ENCODE measurements at places on chromosomes 3 and 15. TPM values are rescaled to one million over a fixed set of nuclear protein-coding genes. Genes with fewer than 3 reads are reported as not detected.
A peak's percentile ranks its signal among the peaks of the same experiment; 100 is the strongest.

The CPNE4 gene
- total RNA-seq: 4.9 TPM

The FAM81A gene
- 0.14 TPM for total RNA-seq

The ZNF80 gene
- total RNA-seq: not detected

The SEMA3B gene
- total RNA-seq: 53.6 TPM

The RFX7 gene
- 7.0 TPM for total RNA-seq

The HHATL gene
- not detected for total RNA-seq

The CFAP20DC gene
- not detected for total RNA-seq

DNA sequence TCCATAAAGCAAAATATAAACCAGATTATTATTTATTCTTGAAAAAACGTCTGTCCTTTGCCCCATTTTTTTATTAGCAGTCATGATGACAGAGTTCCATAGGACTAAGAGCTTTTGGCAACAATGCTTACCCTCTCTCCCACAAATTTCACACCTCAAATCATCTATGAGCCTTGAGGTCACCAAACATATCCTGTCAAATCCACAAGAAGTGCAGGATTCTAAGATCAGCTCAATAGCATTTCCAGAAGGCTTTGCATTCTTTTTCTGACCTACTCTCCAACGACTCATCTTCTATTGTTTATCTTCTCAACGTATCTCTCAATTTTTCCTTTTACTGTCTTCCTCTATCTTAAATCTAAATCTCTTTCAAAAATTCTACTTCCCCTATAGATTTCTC, 619.1 kb upstream of the BCHE start:
- DNase-seq: no peak

DNA sequence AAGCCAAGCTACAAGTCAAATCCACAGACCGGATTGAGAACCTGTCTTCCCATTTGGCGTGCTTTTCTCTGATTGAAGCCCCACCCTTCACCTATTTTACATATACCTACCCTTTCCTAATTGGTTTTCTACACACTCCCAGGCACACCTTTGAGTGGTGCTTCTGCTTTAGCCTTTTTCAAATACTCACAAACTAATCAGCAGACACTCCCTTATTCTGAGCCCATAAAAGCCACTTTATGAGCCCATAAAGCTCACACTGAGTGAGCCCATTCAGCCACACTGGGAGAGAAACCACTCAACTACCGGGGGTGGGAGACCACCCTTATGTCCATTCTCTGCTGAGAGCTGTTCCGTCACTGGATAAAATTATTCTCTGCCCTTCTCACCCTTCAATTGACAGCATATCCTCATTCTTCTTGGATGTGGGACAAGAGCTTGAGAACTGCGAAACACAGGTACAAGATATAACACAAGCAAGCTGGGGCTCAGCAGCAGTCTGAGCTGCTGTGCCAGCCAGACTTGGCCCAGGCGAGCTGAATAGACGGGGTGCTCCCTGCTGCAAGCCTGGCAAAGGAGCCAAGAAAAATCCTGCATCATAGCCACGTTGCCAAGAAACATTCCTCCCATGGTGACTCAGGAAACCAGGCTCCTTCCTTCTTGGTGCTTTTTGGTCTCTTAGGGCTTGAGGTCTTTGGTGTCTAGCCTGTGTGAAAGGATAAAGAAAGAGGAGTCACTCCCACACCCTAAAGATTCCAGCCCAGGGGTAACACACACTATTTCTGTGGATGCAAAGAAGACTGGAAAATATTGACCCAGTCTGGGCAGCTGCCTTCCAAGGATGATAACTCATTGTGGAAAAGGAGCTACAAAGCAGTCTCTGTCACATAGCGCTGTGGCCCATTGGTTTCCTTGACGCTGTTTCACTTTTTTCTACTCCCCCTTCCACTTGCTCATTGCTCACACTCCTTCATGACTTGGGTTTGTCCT, 609.7 kb downstream of the MCTP2 start:
- peak; percentile 21 for DNase-seq

GRCh38 chr3:171658841-171659240, 151.4 kb downstream of the PLD1 start:
- no peak for DNase-seq

GRCh38 chr3:3551981-3552380, 247.2 kb upstream of the LRRN1 start:
- no peak for DNase-seq

GRCh38 chr3:16897254-16897926, 12.6 kb downstream of the PLCL2 start:
- DNase-seq: no peak

DNA sequence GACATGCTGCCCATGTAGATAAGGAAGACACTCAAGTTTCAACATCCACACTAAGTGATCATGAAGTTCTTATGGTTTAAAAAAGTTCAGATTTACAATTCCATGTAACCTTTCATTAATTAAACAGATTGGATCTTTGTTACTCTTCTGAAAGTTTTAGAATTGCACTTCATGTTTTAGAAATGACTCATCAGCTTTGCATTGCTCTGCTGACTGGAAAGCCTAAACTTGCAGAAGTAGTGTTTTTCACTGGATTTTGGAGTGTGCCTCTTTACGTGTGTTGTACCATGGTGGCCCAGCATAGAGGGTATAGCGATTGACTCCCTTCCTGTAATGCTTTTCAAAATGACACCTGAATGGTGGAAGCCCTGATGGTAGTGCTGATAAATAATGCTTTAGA, 157.9 kb downstream of the BBX start:
- no peak for DNase-seq

DNA sequence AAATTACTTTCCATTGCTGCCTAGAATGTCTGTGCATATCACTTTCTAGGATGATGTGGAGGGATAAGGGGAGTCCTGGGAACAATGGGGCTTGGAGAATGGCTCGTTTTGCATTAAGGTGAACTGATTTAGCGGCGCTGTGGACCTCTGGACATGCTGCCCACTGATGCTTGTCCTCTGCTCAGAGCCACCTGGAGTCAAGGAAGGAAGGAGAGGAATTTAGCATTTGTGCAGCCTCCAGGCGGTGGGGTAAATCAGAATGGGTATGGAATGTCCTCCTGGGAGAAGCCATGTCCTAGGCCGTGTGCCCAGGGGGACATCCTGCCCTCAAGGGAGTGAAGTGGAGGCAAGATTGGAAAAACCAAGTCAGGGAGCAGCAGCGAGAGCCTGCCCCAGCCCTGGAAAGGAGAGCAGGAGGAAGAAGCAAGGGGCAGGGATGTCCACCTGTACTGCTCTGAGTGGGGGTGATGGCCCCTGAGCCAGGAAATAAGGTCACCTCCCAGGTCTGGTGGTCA, 37.8 kb downstream of the KY start:
- DNase-seq: no peak

GRCh38 chr15:34987609-34988026, 469 bp downstream of the ZNF770 start:
- no peak for DNase-seq

- no peak for DNase-seq
Observed at GRCh38 chr3:128803307-128803706, 76.1 kb upstream of the ACAD9 start.

DNA sequence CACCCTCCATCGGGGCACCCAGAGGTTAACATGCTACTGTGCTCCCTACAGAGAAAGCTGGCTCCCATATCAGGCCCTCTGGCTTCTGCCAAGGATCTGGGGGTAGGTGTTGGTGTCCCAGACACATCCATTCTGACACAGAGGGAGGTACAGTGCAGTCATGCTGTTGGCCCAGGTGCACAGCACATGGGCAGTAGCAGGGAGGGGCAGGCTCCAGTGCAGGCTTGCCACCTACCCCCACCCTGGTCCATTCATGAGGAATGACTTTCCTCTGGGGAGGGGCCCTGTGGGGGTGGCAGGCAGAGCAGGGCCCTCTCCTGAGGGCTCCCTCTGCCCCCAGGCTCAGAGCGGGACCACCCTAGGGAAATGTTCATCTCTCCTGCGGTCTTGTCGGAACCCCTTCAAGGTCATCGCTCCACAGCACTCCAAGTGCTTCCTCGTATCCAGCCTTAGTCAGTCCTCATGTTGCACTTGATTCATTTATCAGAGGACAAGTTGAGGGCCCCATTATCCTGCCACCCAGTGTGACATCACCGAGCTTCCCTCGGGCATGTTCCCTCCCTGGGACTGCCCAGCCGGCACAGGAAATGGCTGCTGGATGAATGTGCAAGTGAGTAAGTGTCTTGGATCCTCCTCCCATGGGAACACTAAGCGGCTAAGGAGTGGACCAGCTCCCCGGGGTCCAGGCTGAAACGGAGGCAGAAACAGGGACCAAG, 10.0 kb downstream of the DUSP7 start:
- peak; percentile 78 for DNase-seq

- no peak for DNase-seq
Observed at GRCh38 chr3:149736175-149736952, 15.9 kb downstream of the COMMD2 start.

GRCh38 chr15:73696641-73697001, 12.4 kb downstream of the CD276 start:
- DNase-seq: no peak

- no peak for DNase-seq
Observed at GRCh38 chr3:127455541-127456450, 134.7 kb downstream of the TPRA1 start.

GRCh38 chr15:89198934-89199333, 22.4 kb downstream of the RLBP1 start:
- no peak for DNase-seq

DNA sequence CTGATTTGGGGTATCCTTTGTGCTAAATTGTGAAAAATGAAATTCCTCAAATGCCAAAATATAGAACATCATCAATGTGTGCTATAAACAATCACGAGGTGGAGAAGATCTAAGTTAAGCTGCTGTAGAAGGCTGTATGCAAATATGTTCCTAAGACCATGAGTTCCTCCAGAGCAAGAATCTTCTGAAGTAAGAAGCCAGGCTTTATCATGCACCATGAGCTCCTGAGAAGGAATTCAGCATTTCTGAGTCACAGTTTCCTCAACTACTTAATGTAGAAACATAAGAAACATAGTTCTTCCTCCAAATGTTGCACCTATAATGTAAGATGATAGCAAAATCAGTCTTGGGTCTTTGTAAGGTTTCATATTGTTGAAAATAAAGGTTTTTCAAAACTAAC, 241.7 kb upstream of the MDFIC2 start:
- DNase-seq: no peak

DNA sequence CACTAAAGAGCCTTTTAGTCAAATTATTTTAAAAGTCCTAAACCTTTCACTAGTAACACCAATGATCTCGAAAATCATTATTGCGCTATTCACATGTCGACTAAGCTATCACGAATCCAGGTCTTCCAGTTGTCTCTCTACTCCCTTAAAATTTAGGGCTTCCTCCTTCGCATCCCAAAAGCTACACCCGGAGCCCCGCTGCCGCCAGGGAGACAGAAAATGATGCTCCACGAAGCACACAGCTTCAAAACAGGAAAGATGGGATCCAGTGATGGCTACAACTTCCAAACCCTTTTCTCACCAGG, 253 bp downstream of the IFT80 start:
- DNase-seq: no peak

GRCh38 chr3:38009807-38010591, 19.4 kb downstream of the VILL start:
- DNase-seq: no peak

- DNase-seq: no peak
Observed at GRCh38 chr3:61610316-61610715, 48.9 kb downstream of the PTPRG start.

GRCh38 chr15:98769867-98770266, 121.5 kb downstream of the IGF1R start:
- DNase-seq: no peak

DNA sequence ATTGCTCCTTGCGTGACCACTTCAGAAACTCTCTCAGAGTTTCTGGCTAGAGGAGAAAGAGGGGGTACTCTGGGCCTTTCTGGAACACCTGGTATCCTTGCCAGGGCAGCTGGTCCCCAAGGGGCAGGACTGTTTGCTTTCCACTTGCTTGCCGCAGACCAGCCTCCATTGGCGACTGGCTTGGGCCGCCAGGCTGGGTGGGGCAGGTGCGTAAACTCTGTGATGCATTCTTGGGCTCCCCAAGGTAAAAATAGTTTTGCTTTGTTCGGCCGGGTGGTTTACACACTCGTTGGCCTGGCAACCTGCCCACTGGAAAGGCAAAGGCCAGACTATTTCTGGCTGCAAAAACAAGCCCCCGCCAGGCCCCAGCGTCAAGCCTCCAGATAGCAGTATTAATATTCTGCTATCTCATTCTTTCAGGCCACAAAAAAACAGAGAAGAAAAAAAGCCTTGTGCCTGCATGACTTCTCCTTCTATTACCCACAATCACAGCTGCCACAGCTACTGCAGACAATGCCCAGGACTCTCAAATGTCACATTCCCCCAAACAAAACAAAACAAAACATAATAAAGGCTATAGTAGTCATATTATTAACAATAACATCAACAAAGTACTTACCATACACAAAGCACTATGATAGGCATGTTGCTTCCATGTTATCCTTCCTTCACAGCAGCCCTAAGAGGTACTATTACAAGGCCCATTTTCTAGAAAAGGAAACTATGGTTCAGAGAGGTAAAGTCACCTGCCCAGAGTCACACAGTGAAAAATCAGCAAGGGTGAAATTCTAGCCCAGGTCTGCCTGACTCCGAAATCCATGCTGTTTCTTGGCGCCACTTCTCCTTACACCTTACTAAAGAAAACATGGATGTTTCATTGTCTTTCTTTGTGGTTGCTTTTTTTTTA, 14.0 kb upstream of the SSUH2 start:
- DNase-seq: peak; percentile 86

DNA sequence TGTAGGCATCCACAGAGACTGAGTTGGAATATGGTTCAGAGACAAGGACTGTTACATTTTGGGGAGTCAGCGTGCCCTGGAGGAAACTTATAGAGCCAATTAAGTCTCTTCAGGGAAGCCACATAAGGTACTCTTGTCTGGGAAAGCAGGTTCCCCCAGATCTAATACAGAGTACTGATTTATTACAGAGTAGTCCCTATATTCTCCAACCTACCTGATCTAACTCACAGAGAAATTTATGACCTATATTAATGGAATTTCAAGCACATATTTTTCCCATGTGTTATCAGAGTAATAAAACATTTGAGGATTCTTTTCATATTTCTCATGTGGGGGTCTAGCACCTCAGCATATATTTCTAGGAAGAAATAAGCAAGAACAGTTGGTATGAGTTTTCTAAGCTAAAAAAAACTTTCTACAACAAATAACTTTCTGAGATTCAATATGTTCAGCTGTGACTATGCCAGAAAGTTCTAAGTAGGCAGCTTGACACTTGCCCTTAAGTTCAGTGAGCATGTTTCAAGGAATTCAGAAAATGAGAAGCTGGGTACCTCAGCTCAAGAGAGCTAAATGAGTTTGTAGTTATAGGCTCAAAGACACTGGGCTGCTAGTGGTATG, 75.3 kb upstream of the COL8A1 start:
- no peak for DNase-seq

- no peak for DNase-seq
Observed at GRCh38 chr3:188557235-188557634, 403.3 kb downstream of the LPP start.

Data from thoracic aorta (tissue), 2 donors.